Effector CD4-positive, alpha-beta T cell (primary cell): ENCODE measurements at places on chromosomes 12 and 14.

DNA sequence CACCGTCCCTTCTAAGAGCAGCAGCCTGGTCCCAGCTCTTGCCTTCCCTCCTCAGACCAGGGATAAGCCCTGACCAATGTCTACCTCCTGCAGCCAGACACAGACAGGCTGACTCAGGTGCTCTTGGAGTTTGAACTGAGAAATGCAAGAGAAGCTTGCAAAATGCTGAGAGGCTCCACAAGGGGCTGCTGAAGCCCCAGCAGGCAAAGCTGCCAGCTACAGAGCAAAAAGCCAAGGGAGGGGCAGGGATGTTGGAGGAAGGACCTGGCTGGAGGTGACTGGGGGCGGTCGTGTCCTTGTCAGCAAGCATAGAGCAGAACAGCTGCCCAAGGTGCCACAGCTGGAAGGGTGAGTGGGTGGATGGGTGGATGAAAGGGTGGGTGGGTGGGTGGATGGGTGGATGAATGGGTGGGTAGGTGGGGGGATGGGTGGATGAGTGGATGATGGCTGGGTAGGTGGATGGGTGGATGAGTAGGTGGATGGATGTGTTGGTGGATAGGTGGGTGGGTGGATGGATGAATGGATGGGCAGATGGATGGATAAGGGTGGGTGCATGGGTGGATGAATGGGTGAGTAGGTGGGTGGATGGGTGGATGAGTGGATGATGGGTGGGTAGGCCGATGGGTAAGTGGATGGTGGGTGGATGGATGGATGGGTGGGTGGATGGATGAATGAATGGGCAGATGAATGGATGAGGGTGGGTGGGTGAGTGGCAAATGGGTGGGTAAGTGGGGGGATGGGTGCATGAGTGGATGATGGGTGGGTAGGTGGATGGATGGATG, 4.0 kb upstream of the INF2 start:
- DNase-seq, result no peak

GRCh38 chr14:95483309-95484165, 32.9 kb downstream of the SYNE3 start:
- DNase-seq, result no peak

DNA sequence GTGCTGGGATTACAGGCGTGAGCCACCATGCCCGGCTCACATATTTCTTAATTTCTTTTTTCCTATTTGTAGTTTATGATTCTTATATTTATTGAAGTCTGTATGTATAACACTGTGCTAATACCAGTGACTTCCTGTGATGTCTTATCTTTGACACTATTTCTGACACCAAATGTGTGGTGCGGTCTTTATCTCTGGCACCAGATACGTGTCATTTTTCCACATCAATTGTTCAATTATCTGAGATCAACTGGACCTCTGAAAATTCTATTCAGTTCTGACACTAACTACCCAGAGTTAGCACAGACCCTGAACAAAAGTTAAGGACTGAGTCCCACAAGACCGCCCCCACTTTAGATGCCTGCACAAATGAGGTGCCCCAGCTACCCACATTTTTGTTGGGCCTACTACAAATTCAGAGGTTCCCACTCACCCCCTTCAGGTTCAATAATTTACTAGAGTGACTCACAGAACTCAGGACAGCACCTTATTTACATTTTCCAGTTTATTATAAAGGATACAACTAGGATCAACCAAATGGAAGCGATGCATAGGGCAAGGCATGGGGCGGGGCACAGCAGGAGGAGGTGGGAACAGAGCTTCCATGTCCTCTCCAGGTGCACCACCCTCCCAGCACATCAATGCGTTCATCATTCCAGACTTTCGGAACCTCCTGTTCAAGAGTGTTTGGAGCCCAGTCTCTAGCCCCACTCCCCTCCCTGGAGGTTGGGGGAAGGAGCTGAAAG, 11.6 kb upstream of the SRSF9 start:
- DNase-seq, result no peak

GRCh38 chr14:59376686-59377085, 88.5 kb downstream of the GPR135 start:
- no peak for DNase-seq

- no peak for DNase-seq
Measured at GRCh38 chr12:113171543-113171942, 13.7 kb downstream of the DDX54 start.

DNA sequence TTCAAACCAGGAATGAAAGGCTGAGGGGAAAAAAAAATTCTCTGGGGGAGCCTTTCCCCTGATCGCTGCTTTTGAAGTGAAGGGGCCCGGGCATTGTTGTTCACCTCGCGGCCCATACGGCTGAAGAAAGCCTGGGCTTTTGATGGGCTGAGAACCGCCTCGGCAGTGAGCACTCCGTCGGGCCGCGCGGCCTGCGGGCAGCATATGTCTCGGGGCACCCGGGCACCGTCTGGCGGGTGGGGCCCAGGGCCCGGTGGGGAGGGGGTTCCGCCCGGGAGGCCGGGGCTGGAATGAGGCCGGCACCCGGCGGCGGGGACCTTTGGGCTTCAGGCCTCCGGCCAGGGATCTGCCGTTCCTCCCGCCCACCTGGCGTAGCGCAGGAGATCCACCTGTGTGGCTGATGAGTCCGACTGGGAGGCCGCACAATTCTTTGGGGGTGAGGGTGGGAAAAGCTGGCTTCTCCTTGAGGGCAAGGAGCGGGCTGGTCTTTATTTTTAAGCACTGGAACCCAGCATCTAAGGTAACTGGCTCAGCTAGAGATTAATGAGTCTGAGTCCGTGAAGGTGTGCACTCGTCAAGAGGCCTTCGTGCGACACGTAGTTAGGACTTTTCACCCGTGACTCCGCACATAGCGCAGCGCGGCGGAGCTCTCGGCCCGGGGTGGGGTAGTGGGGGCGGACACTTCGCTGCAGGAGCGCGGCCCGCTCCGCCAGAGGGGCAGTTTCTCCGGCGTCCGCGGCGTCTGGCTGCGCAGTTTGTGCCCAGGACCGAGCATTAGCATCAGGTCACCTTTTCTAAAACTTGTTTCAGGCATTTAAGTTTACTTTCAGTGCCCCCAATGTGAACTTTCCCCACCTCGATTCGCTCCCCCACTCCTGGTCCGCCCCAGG, 10.6 kb downstream of the FOXA1 start:
- DNase-seq, result no peak

DNA sequence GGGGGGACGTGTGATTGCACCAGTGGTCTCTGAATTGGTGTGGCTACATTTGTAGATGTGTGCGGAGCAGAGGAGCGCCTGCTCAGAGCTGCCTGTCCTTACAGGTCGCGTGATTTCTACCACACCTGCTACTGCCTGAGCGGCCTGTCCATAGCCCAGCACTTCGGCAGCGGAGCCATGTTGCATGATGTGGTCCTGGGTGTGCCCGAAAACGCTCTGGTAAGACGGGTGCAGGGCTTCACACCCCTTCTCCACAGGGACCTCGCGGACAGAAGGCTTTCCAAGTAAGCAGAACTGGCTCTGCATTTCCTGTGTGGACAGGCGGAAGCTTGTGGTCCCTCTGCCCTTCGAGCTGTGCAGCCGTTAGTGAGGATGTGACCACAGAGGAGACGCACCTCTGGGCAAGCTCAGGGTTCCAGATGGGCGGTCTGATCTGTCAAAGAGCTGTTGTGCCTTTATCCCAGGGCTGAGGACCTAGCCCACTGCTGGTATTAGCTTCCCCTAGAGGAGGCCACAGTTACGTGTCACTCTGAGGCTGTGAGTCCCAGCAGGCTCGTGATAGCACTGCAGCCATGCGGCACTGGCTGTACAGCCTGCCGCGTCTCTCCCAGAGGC, 47.7 kb downstream of the MAX start:
- DNase-seq, result no peak

GRCh38 chr14:85527006-85527405, 2.9 kb upstream of the FLRT2 start:
- DNase-seq, result no peak

GRCh38 chr12:69099201-69099837, 140.1 kb upstream of the CPSF6 start:
- DNase-seq, result no peak

- DNase-seq, result no peak
Measured at GRCh38 chr12:125604976-125605375, 539.7 kb downstream of the AACS start.

- no peak for DNase-seq
Measured at GRCh38 chr12:115474539-115475353, 790.8 kb upstream of the TBX3 start.

DNA sequence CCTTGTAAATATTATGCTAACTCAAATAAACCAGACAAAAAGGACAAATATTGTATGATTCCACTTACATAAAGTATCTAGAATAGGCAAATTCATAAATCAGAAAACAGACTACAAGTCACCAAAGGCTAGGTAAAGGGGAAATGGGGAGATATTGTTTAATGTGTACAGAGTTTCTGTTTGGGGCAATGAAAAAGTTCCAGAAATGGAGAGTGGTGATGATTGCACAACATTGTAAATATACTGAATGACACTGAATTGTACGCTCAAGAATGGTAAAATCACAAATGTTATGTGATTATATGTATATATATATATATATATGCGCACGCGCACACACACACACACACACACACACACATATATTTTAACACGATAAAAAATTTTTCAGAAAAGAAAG, 182.5 kb downstream of the SLC2A13 start:
- no peak for DNase-seq

GRCh38 chr12:49693931-49694444, 13.2 kb downstream of the FMNL3 start:
- no peak for DNase-seq

DNA sequence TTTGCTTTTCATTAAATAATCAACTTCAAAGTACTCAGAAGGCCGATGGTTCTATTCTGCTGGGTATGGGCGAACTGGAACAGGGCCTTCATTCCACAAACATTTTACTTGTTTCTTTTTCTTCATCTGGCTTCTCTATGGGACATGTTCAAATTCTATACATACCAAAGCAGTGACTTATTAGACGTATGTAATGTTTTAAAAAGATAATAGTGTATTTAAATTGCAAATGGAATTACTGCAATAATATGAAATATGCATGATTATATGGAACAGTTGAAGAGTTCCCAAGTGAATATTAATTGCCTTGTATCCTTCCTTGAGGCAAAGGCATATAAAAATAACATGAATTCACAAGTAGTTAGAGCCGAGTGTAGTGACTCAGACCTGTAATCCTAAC, 75.5 kb downstream of the FAR2 start:
- no peak for DNase-seq

DNA sequence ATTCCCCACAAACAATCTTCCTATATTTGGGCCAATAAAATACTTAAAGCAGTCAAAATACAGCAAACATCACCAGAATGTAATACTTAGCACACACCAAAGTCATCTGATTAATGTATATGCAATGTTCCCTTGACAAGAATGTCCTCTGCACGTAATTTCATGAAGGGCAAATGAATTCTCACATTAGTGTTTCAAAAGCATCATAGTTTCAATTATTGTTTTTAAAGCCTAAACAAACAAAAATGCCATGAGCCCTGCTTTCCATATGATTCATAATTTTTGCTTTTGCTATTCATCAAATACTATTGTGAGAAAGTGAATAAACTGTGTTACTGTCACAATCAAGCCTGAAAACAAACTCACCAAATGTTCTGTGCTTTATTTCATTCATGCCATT, 156.0 kb downstream of the EPS8 start:
- no peak for DNase-seq

GRCh38 chr12:48774516-48774915, 14.4 kb downstream of the ADCY6 start:
- no peak for DNase-seq

DNA sequence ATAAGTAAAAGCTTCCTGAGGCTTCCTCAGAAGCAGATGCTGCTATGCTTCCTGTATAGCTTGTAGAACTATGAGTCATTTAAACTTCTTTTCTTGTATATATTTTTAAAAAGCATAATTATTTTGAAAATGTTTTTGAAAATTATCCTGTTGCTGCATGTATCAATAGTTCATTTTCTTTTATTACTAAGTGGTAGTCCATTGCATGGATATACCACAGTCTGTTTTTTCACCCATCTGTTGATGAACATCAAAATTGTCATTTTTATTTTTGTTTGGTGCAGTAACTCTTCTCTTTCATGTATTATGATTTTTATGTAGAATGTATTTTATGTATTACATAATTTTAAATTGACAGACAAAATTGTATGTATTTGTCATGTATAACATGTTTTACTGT, 81.4 kb downstream of the TMTC3 start:
- no peak for DNase-seq

DNA sequence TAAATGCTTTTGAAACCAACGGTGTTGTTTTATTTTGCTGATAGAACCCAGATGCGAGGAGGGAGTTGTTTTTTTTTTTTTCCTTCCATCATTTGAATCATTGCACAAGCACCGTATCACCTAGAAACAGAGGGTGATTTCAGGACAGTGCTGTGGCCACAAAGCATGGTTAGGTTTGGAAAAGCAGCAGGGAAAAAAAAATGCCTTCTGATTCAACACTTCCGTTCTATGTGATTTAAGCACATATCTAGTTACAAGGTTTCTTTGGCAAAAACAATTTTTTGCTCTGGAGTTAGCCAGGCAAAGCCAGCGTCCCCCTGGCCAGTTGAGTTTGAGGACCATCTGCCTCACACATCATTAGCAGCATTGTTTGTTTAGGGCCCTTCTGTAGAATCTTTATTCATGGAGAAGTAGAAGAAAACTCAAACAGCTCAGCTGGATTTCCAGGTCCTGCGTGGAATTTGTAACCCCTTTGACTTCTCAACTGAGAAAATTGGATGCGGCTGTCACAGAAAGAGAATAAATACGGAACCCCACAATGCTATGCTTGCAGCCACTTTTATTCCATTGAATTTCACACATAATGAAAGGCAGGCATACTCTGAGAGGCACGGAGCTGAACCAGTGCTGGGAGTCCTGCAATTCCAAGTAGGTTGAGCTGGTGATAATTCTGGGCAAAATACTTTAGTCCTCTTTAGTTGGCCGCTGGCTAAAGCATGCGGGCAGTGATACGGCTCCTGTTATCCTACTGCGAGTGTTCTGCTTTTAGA, 17.0 kb upstream of the WNT5B start:
- no peak for DNase-seq

DNA sequence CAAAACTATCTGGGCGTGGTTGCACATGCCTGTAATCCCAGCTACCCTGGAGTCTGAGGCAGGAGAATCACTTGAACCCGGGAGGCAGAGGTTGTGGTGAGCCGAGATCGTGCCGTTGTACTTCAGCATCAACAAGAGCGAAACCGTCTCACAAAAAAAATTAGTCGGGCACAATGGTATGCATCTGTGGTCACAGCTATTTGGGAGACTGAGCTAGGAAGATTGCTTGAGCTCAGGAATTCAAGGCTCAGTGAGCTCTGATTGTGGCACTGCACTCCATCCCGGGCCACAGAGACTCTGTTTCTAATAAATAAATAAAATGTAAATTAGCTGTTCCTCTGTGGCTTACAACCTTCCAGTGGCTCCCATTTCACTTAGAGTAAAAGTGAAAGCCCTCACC, 28.0 kb downstream of the RCOR1 start:
- DNase-seq, result no peak
